ENCODE measurements at places on chromosomes 6 and 20. TPM values are rescaled to one million over a fixed set of nuclear protein-coding genes. Genes with fewer than 3 reads are reported as not detected.

DNA sequence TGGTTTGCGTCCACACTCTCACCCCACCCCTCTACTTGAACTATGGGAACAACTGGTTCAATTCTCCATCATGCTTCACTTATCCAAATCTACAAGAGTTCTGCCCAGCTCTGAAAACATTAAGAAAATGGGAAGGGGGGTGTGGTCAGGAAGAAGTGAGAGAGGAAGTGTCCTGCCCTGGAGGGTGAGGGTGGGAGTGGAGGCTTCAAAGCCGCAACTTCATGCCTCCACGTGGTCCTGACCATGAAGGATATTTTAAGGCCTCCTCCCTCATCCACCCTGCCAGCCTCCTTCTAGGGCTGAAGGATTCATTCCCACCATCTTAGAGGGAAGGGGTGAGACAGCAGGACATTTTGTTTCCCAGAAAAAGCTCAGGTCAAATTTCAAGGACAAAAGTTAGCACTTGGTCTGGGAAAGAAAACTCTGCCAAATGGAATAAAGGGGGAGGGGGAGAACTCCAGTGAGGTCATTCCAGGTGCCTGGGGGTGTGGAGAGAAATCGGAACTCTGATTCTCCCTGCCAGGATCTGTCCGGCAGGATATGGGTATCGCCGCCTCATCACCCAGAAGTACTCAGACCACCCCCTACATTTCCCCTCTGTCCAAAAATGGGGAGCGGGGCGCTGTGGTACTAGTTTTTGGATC is 4.9 kb downstream of the RIMS4 start:
- no peak overlapping the region for H3K27ac ChIP-seq
- DNase-seq: no peak
- no peaks in the 10 kb centered on the region for H3K36me3 ChIP-seq

DNA sequence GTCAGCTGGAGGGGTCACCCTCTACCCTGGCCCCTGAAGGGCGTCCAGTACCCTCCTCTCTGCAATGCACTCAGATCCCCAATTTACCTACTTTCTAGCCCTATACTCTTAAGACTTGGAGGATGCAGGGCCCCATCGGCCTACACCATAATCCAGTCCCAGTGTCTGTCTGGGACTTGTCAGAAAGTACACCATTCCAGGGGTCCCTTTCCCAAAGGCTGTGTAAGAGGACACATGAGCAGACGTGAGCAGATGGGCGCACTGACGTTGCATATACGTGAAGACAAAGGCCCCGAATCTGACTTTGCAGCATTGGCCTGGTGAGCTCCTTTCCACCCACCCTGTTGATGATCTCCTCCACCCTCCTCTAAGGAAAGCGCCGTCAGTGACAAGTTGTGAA is 20.9 kb upstream of the SMOC2 start:
- H3K4me3 ChIP-seq: no peak overlapping the region
- DNase-seq: no peak
- H3K4me1 ChIP-seq: no peaks in the 10 kb centered on the region
- H3K27me3 ChIP-seq: no peaks in the 10 kb centered on the region
- no peaks in the 10 kb centered on the region for H3K36me3 ChIP-seq
- H3K27ac ChIP-seq: no peak overlapping the region

- DNase-seq: no peak
- H3K4me3 ChIP-seq: no peak overlapping the region
- H3K4me1 ChIP-seq: no peaks in the 10 kb centered on the region
- no peak overlapping the region for H3K27ac ChIP-seq
- no peaks in the 10 kb centered on the region for H3K27me3 ChIP-seq
Measured at GRCh38 chr20:12175538-12175937, 257.8 kb downstream of the BTBD3 start.

- DNase-seq: no peak
- no peak overlapping the region for H3K4me3 ChIP-seq
- H3K4me1 ChIP-seq: peaks cover 11% of the 10 kb centered on the region
- H3K36me3 ChIP-seq: no peaks in the 10 kb centered on the region
- no peak overlapping the region for H3K27ac ChIP-seq
Measured at GRCh38 chr20:2203436-2203835, 92.4 kb upstream of the TGM3 start.

The ARG1 gene
- total RNA-seq: not detected

The DSP gene
- total RNA-seq: 33.8 TPM

GRCh38 chr6:21064756-21065340 is 528.7 kb upstream of the SOX4 start:
- no peaks in the 10 kb centered on the region for H3K4me1 ChIP-seq
- no peak overlapping the region for H3K27ac ChIP-seq
- no peak overlapping the region for H3K4me3 ChIP-seq

DNA sequence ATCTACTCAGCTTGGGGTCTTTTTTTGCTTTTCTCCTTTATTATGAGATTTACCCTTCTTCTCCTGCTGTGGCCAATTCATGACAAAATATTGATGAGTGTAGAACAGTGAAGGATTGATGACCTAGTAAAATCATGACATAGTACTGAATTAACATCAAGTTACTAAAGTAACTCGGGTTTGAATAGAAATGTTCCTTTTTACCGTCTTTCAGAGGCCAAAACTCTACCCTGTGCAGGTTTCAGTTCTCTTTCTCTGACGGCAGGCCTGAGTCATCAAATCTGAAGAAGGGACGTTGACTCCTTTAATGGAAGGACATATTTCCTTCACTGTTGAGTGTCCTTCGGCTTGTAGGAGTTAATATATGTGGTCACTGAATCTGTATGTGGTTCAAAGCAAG is 80.7 kb downstream of the RREB1 start:
- H3K36me3 ChIP-seq: peaks cover 36% of the 10 kb centered on the region
- H3K27me3 ChIP-seq: no peaks in the 10 kb centered on the region
- peak overlapping the region; percentile 64 for H3K27ac ChIP-seq
- no peaks in the 10 kb centered on the region for H3K4me1 ChIP-seq
- H3K4me3 ChIP-seq: no peak overlapping the region
- DNase-seq: no peak

GRCh38 chr6:154805288-154805911 is 72.2 kb downstream of the SCAF8 start:
- H3K36me3 ChIP-seq: peaks cover 79% of the 10 kb centered on the region
- no peak overlapping the region for H3K4me3 ChIP-seq
- H3K4me1 ChIP-seq: no peaks in the 10 kb centered on the region
- no peak overlapping the region for H3K27ac ChIP-seq

The DEFB126 gene
- not detected for total RNA-seq

DNA sequence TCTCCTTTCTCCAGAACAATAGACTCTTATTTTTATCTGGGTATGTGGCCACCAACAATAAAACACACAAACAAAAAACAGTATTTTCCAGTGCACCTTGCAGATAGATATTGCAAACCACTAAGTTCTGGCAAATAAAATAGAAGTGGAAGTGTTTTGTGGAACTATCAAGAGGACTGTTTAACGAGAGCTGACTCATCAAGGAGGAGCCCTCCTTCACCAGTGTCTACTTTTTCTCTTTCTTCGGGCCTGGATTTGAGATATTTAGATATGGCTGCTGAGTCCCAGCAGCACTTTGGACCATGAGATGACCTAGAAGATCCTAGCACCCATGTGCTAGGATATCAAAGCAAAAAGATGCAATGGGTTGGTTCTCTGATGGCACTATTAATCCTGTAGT is 154.7 kb downstream of the AIG1 start:
- no peak for DNase-seq
- H3K4me1 ChIP-seq: no peaks in the 10 kb centered on the region
- H3K27me3 ChIP-seq: no peaks in the 10 kb centered on the region
- H3K27ac ChIP-seq: no peak overlapping the region

- H3K4me3 ChIP-seq: no peak overlapping the region
- peaks cover 35% of the 10 kb centered on the region for H3K4me1 ChIP-seq
- DNase-seq: no peak
- H3K36me3 ChIP-seq: no peaks in the 10 kb centered on the region
- H3K27me3 ChIP-seq: no peaks in the 10 kb centered on the region
Measured at GRCh38 chr6:43768506-43768860, 1.5 kb upstream of the VEGFA start.

The SIRPB2 gene
- total RNA-seq: 18.5 TPM

The SLC25A27 gene
- total RNA-seq: 56.3 TPM

- DNase-seq: no peak
- H3K36me3 ChIP-seq: no peaks in the 10 kb centered on the region
- no peak overlapping the region for H3K27ac ChIP-seq
- H3K4me3 ChIP-seq: no peak overlapping the region
- no peaks in the 10 kb centered on the region for H3K27me3 ChIP-seq
Measured at GRCh38 chr6:165952514-165952913, 215.1 kb downstream of the TBXT start.

The ME1 gene
- total RNA-seq: 12.0 TPM

GRCh38 chr20:59577809-59578435 is 26.4 kb upstream of the PHACTR3 start:
- DNase-seq: no peak
- no peak overlapping the region for H3K4me3 ChIP-seq
- H3K36me3 ChIP-seq: no peaks in the 10 kb centered on the region
- H3K27ac ChIP-seq: no peak overlapping the region
- peaks cover 11% of the 10 kb centered on the region for H3K27me3 ChIP-seq

- DNase-seq: no peak
- H3K4me3 ChIP-seq: no peak overlapping the region
- H3K4me1 ChIP-seq: no peaks in the 10 kb centered on the region
Measured at GRCh38 chr6:45548657-45549515, 171.2 kb upstream of the SUPT3H start.

The SFTA2 gene
- 182 TPM for total RNA-seq

The SSTR4 gene
- not detected for total RNA-seq

The HS3ST5 gene
- total RNA-seq: not detected

- DNase-seq: no peak
- H3K4me3 ChIP-seq: no peak overlapping the region
- H3K4me1 ChIP-seq: no peaks in the 10 kb centered on the region
Measured at GRCh38 chr6:141580988-141581552, 551.7 kb upstream of the GJE1 start.

Measured in upper lobe of left lung (tissue), 6 donors.